ENCODE measurements at places on chromosomes 4 and X.

DNA sequence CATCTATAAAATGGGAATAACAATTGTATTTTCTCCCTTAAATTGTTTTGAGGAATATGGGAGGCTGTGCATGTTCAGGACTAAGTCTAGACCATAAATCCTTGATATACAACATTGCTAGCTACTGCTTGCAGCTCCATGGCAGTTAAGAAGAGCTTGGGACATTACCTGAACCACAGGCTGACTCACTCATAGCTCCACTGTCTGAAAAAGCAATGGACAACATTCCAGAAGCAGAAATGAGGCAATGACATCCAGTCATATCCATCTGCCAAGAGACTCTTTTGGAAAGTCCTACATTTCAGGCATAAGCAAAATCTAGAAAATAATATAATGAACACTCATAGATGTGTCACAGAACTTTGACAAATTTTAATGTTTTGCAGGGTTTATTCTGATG is 167.3 kb upstream of the LEF1 start:
- DNase-seq: no peak

DNA sequence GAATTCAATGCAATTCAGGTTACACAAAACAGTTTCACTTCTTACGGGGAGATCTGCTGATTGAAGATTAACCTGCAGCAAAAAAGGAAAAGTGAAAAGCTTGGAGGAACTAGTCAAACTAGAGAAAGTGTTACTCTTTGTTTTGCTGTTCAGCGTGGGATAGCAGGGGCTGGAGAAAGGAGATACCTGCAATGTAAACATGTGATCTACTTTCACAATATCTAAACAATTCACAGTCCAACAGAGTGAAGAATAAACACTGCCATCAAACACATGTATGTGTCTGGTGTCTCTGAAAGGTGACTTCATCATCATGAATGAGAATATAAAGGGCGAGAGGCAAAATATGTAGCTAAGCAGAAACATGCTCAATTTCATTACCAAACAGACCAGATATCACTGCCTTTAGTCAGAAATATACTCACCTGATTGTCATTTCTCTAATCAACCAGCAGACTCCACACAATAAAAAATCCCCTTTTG is 26.4 kb downstream of the NIPAL1 start:
- DNase-seq: no peak

DNA sequence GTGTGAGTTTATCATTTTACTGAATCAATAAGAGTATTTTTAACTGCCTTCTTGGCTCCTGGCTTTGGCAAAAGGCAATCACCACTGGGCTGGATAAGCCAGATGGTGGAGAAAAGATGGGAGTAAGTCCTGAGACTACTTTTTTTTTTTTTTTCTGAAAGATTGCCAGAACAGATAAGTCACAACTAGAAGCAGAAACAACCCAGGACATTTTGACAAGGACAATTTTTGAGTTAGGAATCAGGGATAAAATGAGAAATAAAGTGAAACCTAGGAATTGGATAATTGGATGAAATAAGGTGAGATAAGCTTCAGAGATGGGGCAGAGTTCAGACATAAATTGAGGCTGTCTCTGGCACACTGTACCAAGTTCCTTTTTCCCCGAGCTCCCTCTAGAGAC is 471.0 kb downstream of the KLHL13 start:
- DNase-seq: no peak

- DNase-seq: no peak
These were observed 268.3 kb downstream of the TMA16 start for GRCh38 chr4:163762741-163763140.

GRCh38 chr4:89298788-89299152 is 8.8 kb downstream of the GPRIN3 start:
- DNase-seq: no peak

GRCh38 chrX:132748909-132749308 is 209.5 kb downstream of the HS6ST2 start:
- no peak for DNase-seq

DNA sequence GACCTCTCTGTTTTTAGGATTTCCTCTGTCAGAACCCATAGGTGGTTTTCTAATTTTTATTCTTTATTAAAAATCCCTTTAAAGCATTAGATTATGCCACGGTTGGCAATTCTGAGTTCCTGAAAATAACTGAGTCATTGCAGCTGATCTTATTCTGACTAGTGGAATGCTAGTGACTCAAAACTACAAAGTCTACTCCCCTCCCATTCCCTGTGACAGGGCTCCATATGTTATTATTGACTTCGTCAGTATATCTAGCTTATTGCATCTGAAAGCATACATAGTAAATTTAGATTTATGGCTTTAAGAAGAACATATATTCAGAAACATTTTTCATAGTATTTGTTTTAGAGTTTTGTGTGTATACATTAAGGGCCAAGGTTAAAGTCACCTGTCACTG is 38.5 kb downstream of the HERC3 start:
- no peak for DNase-seq

- DNase-seq: no peak
These were observed 553.3 kb upstream of the MAGEB2 start for GRCh38 chrX:29662101-29662500.

DNA sequence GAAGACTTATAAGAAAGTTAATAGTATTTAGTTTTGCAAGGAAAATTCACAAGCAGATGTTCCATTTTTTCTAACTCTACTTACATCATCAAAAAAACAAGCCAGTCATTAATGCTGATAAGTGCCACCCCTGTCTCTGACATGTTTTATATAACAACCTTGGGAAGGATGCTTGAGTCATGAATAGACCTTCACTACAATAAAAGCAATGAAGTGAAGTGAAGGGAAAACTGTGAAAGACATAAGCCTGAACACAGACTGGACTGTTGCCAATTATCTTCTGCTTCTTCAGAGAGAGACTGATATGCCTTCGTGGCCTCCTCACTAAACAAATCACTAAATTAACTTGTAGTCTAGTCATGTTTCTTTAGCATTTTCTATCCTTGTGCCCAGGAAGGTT is 353.2 kb downstream of the PDHA2 start:
- no peak for DNase-seq

DNA sequence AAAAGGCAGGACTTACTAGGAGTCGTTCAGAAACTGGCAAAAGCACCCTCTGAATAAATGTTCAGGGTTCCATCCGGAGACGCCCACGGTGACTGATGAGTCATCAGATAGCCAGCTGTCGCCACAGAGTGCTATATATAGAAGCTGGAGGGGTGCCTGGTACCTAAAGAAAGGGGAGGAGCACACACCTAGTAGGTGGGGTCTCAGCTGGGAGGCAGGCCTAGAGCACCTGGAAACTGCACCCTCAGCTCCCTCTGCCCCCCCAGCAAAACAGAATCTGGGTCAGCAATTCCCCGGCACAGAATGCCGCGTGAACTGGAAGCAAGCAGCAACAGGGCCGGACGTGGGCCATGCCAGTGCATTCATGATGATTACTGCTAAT is 242.0 kb downstream of the BCOR start:
- no peak for DNase-seq

- DNase-seq: no peak
These were observed 25.3 kb upstream of the EPGN start for GRCh38 chr4:74282926-74283325.

DNA sequence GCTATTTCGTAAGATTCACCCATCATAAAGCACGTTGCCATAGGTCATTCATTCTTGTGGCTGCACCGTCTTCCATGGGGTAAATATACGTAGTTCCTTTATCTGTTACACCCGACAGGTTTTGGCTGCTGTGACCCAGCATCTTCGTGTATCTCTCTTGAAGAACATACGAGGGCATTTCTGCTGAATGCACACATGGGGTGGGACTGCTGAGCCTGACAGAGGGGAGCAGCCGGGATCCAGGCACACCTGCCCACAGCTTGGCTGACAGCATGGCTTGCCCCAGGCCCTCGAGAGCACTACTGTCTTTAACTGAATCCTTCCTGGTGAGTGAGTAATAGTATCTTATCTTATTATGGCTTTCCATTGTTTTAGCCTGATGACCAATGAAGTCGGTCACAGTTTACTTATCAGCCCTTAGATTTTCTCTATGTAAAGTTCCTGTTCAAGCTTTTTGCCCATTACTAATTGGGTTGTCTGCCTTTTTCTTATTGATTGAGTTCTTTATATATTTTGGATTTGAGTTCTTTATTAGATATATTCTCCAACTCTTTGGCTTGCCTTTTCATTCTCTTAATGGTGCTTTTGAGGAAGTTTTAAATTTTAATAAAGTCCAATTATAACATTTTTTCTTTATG is 45.0 kb upstream of the MXD4 start:
- no peak for DNase-seq

DNA sequence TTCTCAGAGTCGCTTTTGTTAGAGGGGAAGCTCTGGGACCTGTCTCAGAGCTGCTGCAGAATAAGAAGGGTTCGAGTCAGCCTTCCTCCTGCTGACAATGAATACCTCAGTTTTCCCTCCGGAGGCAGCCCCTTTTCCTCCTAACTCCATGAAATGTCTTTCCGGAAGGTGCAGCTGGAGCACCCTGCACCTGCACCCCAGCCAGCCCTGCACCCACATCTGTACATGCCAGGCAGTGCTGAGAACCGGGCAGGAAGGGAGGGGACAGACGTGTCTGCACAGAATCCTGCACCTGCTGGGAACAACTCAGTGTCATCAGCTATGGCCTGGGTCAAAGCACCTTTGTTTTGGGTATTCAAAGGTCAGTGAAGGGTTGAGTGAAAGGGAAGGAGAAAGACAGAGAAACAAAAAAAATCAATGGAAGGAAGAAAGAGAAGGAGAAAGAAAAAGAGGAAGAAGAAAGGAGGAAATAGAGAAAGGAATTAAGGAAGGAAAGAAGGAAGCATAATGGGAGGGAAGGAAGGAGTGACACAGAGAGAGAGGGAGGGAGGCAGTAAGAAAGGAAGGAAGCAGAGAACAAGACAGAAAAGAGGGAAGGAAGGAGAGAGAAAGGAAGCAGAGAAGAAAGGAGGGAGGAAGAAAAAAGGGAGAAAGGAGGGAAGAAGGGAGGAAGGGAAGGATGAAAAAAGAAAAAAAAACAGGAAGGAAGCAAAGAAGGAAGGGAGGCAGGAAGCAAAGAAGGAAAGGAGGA is 273.7 kb downstream of the DHRSX start:
- no peak for DNase-seq

DNA sequence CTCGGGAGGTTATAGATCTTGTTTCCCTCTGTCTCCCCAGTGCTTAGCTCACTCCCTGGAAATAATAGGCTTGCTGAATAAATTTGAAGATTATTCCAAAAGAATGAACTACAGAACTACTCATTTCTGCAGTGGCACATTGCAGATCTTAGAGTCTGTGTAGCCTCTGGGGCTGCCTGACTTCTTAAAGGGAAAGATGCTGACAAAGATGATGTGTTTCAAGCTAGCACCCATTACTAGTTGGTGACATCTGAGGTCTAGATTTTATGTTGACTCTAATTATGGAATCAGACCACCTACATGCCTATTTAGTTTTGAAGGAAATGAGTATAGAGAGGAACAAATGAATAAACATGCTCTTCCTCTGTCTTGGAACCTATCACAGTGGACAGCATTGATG is 123.7 kb upstream of the KCNIP4 start:
- DNase-seq: no peak

DNA sequence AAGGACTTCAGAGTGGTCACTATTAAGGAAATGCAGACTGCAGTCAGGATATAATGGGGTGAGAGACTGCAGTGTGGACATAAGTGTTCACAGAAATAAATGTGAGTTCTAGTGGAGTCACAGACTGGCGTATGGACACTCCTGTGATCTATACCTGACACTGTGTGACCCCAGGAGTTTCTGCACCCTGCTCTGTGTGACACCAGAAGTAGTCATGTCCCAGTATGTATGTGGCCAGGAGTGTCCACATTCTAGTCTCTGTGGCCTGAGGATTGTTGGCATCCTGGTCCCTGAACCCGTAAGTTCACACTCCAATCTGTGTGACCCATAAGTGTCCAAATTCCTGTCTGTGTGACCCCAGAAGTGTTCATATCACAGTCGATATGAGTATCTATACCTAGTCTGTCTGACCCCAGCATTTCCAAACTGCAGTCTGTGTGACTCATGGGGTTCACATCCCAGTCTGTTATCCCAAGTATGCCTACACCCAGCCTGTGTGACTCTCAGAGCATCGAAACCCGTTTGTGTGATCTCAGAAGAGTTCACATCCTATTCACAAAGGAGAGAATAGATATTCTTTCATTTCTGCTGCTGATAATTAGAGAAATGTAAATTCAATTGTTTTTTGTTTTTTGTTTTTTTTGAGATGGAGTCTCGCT is 16.3 kb downstream of the WDR13 start:
- no peak for DNase-seq

GRCh38 chr4:78659264-78659663 is 107.7 kb downstream of the ANXA3 start:
- no peak for DNase-seq

- no peak for DNase-seq
These were observed 32.8 kb downstream of the PASD1 start for GRCh38 chrX:151596282-151596681.

DNA sequence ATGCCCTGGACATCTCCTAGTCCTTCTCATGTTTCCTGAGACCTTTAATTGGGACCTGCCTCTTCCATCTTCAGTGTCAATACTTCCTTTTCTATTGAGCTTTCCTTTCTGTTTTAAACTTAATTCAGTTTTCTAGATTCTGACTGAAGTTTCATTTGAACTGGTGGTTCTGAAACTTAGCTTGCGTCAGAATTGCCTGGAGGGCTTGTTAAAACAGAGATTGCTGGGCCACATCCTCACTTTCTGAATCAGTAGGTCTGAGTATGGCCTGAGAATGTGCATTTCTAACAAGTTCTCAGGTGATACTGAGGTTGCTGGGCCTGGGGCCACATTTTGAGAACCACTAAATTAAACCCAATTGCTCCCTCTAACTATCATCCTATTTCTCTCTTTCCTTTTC is 152.1 kb upstream of the DGKK start:
- no peak for DNase-seq

DNA sequence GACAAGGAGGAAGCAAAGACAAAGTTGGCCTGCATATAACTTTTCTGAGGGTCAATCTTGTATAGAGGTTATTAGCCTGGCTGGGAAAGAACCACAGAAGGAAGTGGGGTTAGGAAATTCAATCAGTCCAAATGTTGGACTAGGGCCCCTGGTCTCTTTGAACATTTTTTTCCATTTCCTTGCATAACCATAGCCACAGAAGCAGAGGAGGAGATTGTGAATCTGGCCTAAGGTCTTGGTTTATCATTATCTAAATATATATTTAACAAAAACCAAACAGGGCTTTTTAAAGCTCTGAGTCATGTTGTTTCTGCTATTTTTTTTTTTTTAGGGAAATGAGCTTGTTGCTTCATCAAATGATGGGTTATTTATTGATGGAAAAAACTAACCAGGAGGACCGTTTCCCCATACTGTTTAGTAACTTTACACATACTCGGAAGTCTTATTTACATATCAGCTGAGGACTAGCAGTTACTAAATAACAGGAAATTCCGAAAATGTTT is 97.7 kb upstream of the ACSL4 start:
- no peak for DNase-seq

- DNase-seq: no peak
These were observed 64.3 kb upstream of the EMCN start for GRCh38 chr4:100582146-100582545.

GRCh38 chr4:180794333-180794732 is 1448.9 kb upstream of the TENM3 start:
- DNase-seq: no peak

- DNase-seq: peak; percentile 61
These were observed 254.5 kb downstream of the SPRY1 start for GRCh38 chr4:123651066-123651465.
